Airway epithelial cell (primary cell): ENCODE measurements at places on chromosomes 1 and 21. TPM values are rescaled to one million over a fixed set of nuclear protein-coding genes. Genes with fewer than 3 reads are reported as not detected.

The RCSD1 gene
- total RNA-seq: not detected in 2 replicates

The C1QA gene
- not detected in 2 replicates for total RNA-seq

The MYCL gene
- total RNA-seq: 9.7 and 12.2 TPM in 2 replicates

The FAM72B gene
- 5.6 and 5.9 TPM in 2 replicates for total RNA-seq

The PLPPR4 gene
- total RNA-seq: not detected in 2 replicates

The GPR161 gene
- 8.5 and 11.8 TPM in 2 replicates for total RNA-seq

The DISP1 gene
- total RNA-seq: 0.70 and 0.99 TPM in 2 replicates

The SFN gene
- total RNA-seq: 1,524 and 1,633 TPM in 2 replicates

The ITGB2 gene
- total RNA-seq: 0.42 TPM in 1 of 2 replicates, not detected in the other

The DUSP12 gene
- total RNA-seq: 22.7 and 24.1 TPM in 2 replicates
